ENCODE measurements at places on chromosomes 6 and 20.

DNA sequence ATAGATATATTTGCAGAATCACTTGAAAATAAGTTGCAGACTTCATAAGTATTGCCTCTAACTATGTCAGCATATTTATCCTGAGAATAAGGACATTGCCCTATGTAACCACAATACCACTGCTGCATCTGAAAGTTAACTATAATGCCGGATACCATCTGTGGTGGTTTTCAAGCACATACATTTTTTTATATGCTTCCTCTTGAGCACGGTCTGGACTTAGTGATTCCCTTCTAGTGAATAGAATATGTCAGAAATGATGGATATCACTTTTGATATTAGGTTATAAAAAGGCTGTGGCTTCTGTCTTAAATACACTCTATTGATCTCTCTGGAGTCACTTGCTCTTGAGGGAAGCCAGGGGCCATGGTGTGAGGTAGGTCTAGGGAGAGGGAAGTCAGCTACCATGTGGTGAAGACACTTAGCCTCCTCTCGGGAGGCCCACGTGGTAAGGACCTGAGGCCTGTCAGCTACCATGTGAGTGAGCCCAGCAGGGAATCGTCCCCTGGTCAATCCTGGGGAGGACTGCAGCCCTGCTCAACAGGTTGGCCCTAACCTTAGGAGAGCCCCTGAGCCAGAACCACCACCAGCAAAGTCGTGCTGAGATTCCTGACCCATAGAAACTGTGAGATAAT is 57.5 kb downstream of the CCDC170 start:
- H3K27me3 ChIP-seq = no peaks in the 10 kb centered on the region
- H3K4me1 ChIP-seq = no peaks in the 10 kb centered on the region
- H3K27ac ChIP-seq = no peak overlapping the region

DNA sequence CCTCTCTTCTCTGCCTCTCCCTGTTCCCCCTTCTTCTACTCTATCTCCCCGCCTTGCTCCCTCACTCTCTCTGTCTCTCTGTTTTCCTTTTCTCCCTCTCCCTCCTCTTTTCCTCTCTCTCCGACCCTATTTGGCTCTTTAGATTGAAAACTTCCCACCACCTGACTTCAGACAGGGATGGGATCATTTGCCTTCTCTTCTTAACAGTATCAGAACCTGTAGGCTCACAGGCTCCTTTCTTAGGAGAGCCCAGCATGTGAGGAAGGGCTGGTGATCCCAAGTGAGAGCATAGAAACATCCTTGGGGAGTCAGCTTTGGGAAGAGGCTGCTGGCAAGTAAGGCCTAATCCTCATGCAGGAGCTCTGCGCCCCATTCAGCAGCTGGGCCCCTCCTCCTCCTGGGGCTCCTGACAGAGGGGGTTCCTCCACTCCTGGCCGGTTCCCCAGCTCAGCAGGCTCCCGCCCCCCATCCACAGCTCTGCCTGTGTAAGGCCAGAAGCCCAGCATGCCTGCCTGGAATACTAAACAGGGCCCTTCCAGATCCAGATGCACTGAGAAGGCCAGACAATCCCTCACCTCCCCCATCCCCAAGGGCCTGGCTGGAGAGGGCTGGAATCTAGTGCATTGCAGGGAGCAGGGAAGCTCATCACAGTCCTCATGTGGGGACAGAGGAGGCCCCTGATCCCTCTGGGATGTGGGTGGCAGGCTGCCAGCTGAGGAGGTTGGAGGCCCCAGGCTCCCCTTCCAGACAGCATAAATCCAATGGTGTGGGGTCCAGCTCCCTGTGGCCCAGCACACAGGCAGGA is 93.4 kb downstream of the PTPRT start:
- H3K36me3 ChIP-seq = no peaks in the 10 kb centered on the region
- DNase-seq = no peak
- no peak overlapping the region for H3K27ac ChIP-seq
- H3K27me3 ChIP-seq = peaks cover 8% of the 10 kb centered on the region

- H3K4me1 ChIP-seq = no peaks in the 10 kb centered on the region
- no peaks in the 10 kb centered on the region for H3K36me3 ChIP-seq
- H3K4me3 ChIP-seq = no peak overlapping the region
- no peak overlapping the region for H3K27ac ChIP-seq
- H3K27me3 ChIP-seq = no peaks in the 10 kb centered on the region
Observed at GRCh38 chr6:161561908-161562307, 288.0 kb upstream of the AGPAT4 start.

GRCh38 chr6:145372671-145373151 is 362.6 kb downstream of the EPM2A start:
- H3K36me3 ChIP-seq = no peaks in the 10 kb centered on the region
- H3K27ac ChIP-seq = no peak overlapping the region
- H3K4me3 ChIP-seq = no peak overlapping the region
- no peaks in the 10 kb centered on the region for H3K27me3 ChIP-seq

DNA sequence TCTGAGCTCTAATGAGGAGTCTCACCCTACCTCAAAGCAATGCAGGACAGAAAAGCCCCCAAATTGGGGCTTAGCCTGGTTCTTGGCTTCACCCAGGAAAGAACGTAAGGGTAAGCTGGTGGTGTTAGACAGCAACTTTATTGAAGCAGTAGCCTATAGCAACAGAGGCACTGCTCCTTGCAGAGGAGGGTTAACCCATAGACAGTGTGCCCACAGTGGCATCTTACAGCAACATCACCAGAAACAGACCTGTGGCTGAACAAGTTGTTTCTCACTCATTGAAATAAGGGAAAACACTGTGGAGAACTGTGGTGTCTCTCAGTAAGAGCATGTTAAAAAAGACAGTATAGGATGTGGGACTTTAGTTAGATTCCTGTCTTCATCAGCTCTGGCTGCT is 80.4 kb upstream of the SPTLC3 start:
- DNase-seq = no peak
- H3K27ac ChIP-seq = no peak overlapping the region
- no peaks in the 10 kb centered on the region for H3K4me1 ChIP-seq
- no peak overlapping the region for H3K4me3 ChIP-seq
- no peaks in the 10 kb centered on the region for H3K27me3 ChIP-seq
